ENCODE measurements at places on chromosomes 13 and 19.

DNA sequence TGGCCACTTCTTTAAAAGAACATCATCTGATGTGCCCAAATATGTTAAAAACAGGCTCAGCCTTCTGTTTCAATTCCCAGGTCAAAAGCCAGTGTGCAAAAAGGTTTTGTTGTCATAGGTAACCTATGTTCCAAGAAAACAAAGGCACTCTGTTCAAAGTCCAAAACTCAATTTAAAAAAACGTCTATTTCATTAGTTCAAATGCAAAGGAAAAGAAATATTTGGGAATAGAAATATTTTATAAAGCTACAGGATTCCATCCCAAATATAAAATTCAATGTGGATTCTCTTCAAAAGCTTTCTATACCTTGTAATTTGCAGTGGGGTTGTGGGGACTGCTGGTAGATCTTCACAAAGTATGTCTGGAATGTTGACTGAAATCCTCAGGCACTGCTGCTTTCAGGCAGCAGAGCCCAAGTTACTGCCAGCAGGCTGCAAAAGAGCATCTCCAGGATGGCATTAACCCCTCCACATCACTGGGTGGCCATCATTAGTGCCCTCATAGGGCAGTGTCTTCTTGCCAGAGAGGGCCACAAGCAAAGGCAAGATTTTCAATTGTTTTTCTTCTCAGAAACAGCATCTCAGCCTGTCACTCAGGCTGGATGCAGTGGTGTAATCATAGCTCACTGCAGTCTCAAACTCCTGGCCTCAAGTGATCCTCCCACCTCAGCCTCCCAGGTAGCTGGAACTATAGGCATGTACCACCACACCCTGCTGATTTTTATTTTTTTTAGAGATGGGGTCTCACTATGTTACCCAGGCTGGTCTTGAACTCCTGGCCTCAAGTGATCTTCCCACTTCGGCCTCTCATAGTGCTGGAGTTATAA is 22.8 kb upstream of the STK24 start:
- DNase-seq, result no peak

GRCh38 chr19:35063940-35064818 is 22.7 kb downstream of the HPN start:
- DNase-seq, result peak; percentile 70

DNA sequence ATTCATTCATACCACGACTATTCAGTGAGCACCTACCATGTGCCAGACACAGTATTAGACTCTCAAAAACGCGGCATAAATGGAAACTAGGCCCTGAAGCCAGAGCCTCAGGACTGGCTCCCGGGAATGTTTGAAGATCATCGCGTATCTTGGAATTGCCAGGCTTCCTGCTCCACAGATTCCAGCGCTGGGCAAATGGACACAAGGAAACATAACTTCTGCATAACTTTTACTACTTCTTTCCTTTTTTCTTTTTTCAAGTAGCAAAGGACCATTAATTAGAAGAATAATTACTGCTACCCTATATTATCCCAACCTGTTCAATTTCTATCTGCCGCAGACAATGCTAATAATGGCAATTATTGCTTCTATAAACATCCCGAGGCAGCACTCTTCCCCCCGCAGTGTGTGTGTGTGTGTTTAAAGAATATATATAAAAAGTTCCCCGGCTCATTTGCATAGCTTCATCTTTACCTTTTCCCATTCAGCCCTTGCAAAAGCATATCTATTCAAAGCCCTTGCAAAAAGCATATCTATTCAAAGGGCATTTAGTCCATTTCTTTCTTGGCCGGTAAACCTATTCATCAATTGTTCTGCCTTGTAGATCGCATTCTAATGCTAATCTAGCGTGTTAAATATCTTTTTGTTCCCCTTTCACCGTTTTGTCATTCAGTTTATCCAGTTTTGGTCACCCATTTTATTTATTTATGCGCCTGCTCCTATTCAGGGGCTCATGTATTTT is 6.1 kb downstream of the SOX21 start:
- DNase-seq, result no peak

GRCh38 chr13:44174769-44175425 is 198.7 kb upstream of the SERP2 start:
- peak; percentile 46 for DNase-seq

DNA sequence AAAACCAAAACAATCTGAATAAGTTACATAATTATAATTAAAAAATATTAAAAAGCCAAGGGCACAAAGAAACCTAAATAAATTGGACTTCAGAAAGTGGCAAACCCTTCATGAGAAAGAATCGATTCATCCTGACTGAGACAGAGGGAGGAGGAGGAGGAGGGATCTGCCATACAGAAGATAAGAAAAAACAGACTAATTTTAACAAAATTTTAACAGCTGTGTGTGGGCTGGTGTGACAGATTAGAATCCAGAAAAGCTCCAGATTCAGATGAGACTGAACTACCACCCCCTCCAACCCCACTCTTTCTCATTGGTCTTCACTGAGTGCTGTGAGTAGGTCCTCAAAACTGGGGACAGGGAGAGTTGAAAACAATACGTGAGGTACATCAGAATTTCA is 111.5 kb upstream of the HTR2A start:
- DNase-seq, result no peak
